ENCODE measurements at places on chromosomes 2 and 18. TPM values are rescaled to one million over a fixed set of nuclear protein-coding genes. Genes with fewer than 3 reads are reported as not detected.

The POTEI gene
- not detected for total RNA-seq

DNA sequence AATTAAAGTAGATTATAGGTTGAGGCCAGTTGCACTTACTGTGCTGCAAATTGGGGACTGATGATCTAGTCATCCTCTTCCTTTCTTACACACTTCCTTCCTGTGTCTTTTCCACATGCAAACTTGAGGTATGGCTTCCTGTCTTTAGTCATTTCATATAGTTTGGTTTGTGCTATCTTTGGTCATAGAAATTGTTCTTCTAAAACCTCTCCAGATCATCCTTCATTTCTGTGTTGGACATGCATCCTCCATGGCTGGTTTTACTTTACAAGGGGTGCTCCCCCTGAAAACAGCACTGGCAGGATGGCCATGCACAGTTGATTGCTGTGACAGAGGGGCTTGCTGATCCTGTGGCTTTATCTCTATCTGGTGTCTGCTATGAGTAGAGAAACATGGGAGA is 36.5 kb downstream of the MGAT5 start:
- H3K36me3 ChIP-seq: no peaks in the 10 kb centered on the region
- no peak overlapping the region for H3K4me3 ChIP-seq
- no peaks in the 10 kb centered on the region for H3K27me3 ChIP-seq
- no peak overlapping the region for H3K27ac ChIP-seq
- H3K4me1 ChIP-seq: no peaks in the 10 kb centered on the region

- H3K36me3 ChIP-seq: no peaks in the 10 kb centered on the region
- H3K4me3 ChIP-seq: no peak overlapping the region
- no peaks in the 10 kb centered on the region for H3K4me1 ChIP-seq
- no peak overlapping the region for H3K27ac ChIP-seq
- H3K27me3 ChIP-seq: no peaks in the 10 kb centered on the region
Observed at GRCh38 chr2:134975281-134976009, 56.8 kb downstream of the CCNT2 start.

DNA sequence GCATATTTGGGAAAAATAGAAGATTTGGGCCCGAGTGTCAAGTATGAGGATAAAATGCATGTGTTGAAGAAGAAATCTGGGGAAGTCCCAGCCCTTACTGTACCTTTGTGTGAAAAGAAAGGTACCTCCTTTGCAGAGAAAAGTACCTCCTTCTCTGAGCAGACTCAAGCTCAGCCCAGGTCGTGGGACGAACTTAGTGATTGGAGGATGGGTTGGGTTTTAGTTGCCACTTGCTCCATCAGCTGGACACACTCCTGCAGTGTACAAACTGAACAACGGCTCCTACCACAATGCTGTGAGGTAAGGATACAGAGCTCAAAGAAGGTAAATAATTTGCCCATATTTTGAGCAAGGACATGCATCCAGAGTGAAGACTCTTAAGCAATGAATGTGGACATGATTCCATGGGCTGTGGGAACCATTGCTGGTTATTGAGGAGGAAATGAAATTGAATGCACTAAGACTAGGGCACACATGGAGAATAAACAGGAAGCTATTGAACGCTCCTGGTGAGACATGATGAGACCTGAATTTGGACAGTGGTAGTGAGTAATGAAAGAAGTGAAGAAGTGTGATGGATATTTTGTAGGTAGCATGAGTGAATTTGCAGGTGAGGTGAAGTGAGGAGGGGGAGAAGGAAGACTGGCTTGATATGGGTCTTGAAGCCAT is 49.8 kb upstream of the IL1RL1 start:
- DNase-seq: no peak
- no peak overlapping the region for H3K27ac ChIP-seq
- peaks cover 18% of the 10 kb centered on the region for H3K4me1 ChIP-seq
- H3K36me3 ChIP-seq: no peaks in the 10 kb centered on the region
- H3K27me3 ChIP-seq: no peaks in the 10 kb centered on the region

- H3K36me3 ChIP-seq: 0 out of 2 replicates have a peak, but pooled peaks cover 4% of the 10 kb centered on the region
- DNase-seq: no peak
- no peaks in the 10 kb centered on the region for H3K27me3 ChIP-seq
- no peaks in the 10 kb centered on the region for H3K4me1 ChIP-seq
- no peak overlapping the region for H3K4me3 ChIP-seq
Observed at GRCh38 chr2:38806733-38807059, 28.7 kb downstream of the GEMIN6 start.

DNA sequence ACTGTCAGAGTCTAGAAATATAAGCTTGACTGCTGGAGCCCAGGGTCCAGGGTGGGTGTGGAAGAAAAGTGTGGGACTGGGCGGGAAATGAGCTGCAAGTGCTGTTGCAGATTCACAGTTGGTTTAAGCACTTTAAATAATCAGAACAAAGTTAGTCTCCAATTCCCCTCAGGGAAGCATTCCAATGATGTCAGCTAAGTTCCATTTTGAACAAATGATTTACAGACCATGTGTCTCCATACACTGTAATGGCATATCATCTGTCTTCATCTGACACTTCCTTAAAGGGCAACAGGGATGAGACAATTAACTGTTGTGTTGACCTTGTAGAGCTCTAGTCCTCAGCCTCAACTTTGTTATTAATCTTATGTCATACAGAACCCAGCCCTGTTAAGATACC is 31.5 kb upstream of the REG3A start:
- H3K36me3 ChIP-seq: no peaks in the 10 kb centered on the region
- H3K4me1 ChIP-seq: no peaks in the 10 kb centered on the region
- H3K4me3 ChIP-seq: no peak overlapping the region
- no peak for DNase-seq
- H3K27me3 ChIP-seq: peaks cover 30% of the 10 kb centered on the region
- H3K27ac ChIP-seq: no peak overlapping the region

The ANKRD29 gene
- total RNA-seq: 4.3 TPM

DNA sequence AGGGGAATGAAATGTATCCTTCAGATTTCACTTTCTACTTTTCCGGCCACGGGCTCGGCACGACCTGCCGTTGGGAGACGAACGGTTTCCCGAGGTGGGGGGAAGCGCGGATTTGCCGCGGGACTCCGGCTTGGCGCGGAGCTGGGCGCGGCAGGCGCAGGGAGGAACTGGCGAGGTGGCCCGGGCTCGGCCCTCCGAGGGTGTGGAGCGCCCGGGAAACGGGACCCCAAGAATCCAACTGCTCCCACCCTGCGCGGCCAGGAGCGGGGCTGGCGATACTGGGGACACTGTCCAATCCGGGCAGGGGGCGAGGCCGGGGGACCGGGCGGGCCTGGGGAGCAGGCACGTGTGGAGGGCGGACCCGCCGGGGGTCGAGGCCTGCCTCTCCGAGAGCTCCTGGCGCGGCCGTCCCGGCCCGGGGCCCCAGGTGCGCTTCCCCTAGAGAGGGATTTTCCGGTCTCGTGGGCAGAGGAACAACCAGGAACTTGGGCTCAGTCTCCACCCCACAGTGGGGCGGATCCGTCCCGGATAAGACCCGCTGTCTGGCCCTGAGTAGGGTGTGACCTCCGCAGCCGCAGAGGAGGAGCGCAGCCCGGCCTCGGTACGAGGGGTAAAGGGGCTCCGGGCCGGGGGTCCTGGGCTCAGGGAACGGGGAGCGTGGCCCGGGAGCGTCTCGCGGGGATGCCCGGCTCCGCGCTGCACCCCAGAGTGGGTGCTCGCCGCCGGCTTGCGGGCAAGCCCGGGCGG is at the start of gene ANXA4:
Gene ANXA4, plus strand, starts transcription at position 560 of the 747 bp plus-strand sequence. CDS start 39,432 bp downstream, outside the sequence.
- peaks cover 51% of the 10 kb centered on the region for H3K4me1 ChIP-seq
- no peaks in the 10 kb centered on the region for H3K27me3 ChIP-seq
- peak within 1 kb of the TSS; percentile 72 for H3K27ac ChIP-seq
- DNase-seq: peak; percentile 71
- H3K4me3 ChIP-seq: peak within 1 kb of the TSS; percentile 71
- no peaks in the 10 kb centered on the region for H3K36me3 ChIP-seq

- no peaks in the 10 kb centered on the region for H3K4me1 ChIP-seq
- H3K27me3 ChIP-seq: no peaks in the 10 kb centered on the region
- DNase-seq: peak; percentile 7
- H3K27ac ChIP-seq: no peak overlapping the region
- H3K36me3 ChIP-seq: no peaks in the 10 kb centered on the region
Observed at GRCh38 chr2:79887747-79888374, 375.0 kb downstream of the CTNNA2 start.

GRCh38 chr2:119668546-119668945 is 10.5 kb upstream of the TMEM177 start:
- H3K27ac ChIP-seq: no peak overlapping the region
- no peaks in the 10 kb centered on the region for H3K4me1 ChIP-seq
- H3K27me3 ChIP-seq: peaks cover 23% of the 10 kb centered on the region

DNA sequence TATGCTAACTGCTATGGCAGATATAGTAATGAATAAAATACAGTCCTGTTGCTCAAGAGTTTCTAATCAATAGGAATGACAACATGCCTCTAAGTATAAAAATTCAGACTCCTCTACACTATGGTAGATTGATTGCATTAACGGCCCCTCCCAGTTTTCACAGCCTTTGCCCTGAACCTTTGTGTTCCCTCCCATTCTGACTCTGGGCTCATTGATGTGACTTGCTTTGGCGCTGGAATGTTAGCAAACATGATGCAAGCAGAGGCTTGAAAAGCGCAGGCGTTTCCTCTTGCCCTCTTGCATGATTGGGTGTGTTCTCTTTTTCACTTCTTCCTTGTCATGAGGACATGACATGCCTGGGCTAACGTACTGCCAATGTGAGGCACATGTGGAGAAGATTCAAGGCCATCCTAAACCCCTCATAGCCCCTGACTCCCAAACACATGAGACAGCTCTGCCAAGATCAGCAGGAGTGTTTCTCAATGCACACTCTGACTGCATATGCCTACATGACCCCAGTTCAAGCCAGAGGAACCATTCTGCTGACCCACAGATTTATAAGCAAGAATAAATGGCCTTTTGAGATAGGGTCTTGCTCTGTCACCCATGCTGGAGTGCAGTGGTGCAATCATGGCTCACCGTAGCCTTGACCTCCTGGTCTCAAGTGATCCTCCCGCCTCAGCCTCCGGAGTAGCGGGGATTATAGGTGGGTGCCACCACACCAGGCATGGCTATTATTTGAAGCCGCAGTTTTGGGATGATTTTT is 49.7 kb upstream of the CD28 start:
- H3K27me3 ChIP-seq: no peaks in the 10 kb centered on the region
- H3K4me1 ChIP-seq: no peaks in the 10 kb centered on the region
- DNase-seq: peak; percentile 9
- H3K27ac ChIP-seq: no peak overlapping the region
- H3K36me3 ChIP-seq: no peaks in the 10 kb centered on the region

GRCh38 chr2:23614701-23615100 is 229.7 kb downstream of the KLHL29 start:
- no peaks in the 10 kb centered on the region for H3K4me1 ChIP-seq
- no peak overlapping the region for H3K27ac ChIP-seq
- H3K4me3 ChIP-seq: no peak overlapping the region

The RAB6C gene
- not detected for total RNA-seq

GRCh38 chr18:54607213-54608027 is 16.4 kb downstream of the DYNAP start:
- H3K4me1 ChIP-seq: peaks cover 42% of the 10 kb centered on the region
- peak overlapping the region; percentile 100 for H3K27ac ChIP-seq
- DNase-seq: peak; percentile 32

GRCh38 chr2:232628466-232629128 is 4.8 kb upstream of the EFHD1 start:
- H3K4me1 ChIP-seq: peaks cover 26% of the 10 kb centered on the region
- H3K27ac ChIP-seq: no peak overlapping the region
- H3K27me3 ChIP-seq: peaks cover 11% of the 10 kb centered on the region
- H3K4me3 ChIP-seq: no peak overlapping the region

- H3K27ac ChIP-seq: no peak overlapping the region
- H3K27me3 ChIP-seq: no peaks in the 10 kb centered on the region
- no peaks in the 10 kb centered on the region for H3K4me1 ChIP-seq
- H3K36me3 ChIP-seq: no peaks in the 10 kb centered on the region
- no peak for DNase-seq
Observed at GRCh38 chr2:10753156-10753555, 31.7 kb downstream of the ATP6V1C2 start.

The FABP1 gene
- total RNA-seq: not detected

The VAMP8 gene
- total RNA-seq: 124 TPM

DNA sequence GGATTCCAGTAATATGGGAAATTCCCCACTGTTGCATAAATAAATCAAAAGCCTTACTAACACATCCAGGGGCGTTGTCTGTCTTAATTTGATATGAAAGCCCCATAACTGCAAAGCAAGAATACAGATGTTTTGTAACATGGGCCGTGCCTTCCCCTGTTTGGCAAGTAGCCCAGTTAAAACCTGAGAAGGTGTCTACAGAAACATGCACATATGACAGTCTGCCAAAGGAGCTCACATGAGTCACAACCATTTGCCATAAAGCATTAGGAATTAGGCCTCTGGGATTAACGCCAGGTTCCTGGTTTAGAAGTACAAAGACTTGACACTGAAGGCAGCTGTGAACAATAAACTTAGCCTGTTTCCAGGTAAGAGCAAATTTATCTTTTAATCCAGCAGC is 43.1 kb upstream of the LONRF2 start:
- DNase-seq: peak; percentile 5
- H3K4me3 ChIP-seq: no peak overlapping the region
- H3K27me3 ChIP-seq: no peaks in the 10 kb centered on the region
- no peaks in the 10 kb centered on the region for H3K36me3 ChIP-seq
- no peak overlapping the region for H3K27ac ChIP-seq

The TSPYL6 gene
- total RNA-seq: not detected

- no peaks in the 10 kb centered on the region for H3K4me1 ChIP-seq
- H3K27me3 ChIP-seq: peaks cover 14% of the 10 kb centered on the region
- no peaks in the 10 kb centered on the region for H3K36me3 ChIP-seq
- no peak overlapping the region for H3K27ac ChIP-seq
Observed at GRCh38 chr2:88091943-88092342, 24.3 kb downstream of the SMYD1 start.
